ENCODE measurements at places on chromosomes 16 and 17.

DNA sequence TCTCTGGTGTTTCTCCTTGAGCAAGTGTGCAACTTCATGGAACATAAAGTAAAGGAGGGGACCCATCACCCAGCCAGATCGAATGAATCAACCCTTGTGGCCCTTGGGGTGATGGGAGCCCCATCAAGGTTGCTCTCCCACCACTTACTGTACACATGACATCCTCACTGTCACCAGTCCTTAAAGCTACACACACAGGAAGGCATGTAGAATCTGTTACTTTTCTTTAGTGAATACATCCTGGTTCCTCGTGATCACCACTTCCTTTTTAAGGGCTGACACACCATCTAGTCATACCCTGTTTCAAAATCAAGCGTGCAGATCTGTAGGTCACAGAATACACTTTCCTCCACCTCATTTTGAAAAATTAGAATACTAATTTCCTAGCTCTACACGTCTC lies 22.6 kb upstream of the MPHOSPH6 start:
- no peak for DNase-seq

GRCh38 chr17:60720763-60721531 lies 43.3 kb downstream of the BCAS3 start:
- DNase-seq: peak; percentile 1

DNA sequence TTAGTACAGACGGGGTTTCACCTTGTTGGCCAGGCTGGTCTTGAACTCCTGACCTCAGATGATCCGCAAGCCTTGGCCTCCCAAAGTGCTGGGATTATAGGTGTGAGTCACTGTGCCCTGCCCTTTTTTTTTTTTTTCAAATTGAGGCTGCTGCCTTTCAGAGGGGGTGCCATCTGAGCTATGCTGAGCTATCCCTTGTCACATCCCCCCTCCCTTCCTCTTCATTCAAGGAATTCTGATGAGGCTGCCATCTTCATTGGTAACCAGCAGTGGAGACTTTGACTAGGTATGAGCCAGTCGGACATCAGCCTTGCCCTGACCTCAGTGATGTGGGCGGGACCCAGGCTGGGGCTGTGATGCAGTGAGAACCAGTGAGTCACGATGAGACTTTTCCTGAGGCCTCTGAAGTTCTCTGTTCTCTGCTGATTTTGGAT lies 24.4 kb upstream of the GPT2 start:
- no peak for DNase-seq

DNA sequence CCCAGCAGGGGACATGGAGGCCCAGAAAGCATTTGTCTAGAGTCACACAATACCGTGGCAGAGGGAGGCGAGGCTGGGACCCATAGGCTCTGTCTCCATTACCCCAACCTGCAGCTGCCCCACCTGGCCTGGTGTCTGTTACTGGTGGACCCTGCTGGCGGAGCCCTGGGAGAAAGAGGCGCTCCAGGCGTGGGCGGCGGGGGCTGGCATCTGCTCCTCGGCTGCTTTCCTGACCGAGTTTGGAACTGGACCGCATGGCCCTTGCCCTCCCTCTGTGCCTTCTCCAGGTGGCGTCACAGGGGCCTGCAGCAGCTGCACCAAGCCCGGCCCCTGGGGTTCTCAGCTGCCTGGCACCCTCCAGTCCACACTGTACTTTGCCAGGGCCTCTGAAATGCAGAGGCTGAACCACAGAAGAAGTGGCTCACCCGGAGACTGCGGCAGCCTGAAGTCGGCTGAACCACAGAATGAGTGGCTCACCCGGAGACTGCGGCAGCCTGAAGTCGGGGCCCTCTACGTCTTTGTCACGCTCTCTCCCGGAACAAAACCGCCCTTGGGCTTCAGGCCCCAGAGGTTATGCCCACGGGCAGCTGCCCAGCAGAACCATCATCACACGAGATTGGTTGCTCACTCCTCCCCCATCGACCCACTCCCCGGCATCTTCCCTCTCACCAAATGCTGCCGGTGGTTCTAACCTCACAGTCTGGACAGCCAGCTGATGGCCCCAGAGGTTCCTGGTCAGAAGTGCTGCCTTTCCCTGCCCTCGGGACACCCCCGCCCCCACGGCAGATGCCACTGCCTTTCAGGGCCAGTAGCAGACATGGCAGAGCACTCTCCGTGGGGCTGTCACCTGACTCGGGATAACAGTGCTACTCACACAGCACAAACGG lies 20.2 kb downstream of the CBFA2T3 start:
- no peak for DNase-seq

DNA sequence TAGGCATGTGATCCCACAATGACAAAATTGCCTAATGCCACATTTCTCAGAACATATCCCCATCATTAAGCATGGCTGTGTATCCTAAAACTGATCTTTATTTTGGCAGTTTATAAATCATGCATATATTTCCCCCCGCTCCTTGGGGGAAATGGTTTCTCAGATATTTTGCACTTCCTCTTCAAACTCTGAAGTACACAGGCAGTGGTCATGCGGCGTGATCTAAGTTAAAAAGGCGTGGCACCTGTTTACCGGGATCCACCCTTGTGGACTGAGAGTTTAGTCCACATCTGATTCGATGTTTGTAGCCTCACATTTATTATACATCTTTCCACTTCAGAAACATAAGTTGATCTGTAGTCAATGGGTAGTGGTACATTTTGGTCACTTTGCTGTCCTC lies 51.4 kb downstream of the USP10 start:
- no peak for DNase-seq

DNA sequence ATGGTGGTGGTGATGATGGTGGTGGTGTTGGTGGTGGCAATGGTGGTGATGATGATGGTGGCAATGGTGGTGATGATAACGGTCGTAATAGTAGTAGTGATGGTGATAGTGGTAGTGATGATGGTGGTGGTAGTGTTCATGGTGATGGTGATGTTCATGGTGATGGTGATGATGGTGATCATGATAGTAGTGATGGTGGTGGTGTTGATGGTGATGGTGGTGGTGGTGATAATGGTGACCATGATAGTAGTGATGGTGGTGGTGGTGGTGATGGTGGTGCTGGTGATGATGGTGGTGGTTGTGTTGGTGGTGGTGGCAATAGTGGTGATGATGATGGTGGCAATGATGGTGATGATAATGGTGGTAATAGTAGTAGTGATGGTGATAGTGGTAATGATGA lies 68.0 kb downstream of the SOX9 start:
- DNase-seq: no peak

GRCh38 chr17:66302761-66303626 lies 581 bp downstream of the PRKCA start:
- DNase-seq: peak; percentile 45

DNA sequence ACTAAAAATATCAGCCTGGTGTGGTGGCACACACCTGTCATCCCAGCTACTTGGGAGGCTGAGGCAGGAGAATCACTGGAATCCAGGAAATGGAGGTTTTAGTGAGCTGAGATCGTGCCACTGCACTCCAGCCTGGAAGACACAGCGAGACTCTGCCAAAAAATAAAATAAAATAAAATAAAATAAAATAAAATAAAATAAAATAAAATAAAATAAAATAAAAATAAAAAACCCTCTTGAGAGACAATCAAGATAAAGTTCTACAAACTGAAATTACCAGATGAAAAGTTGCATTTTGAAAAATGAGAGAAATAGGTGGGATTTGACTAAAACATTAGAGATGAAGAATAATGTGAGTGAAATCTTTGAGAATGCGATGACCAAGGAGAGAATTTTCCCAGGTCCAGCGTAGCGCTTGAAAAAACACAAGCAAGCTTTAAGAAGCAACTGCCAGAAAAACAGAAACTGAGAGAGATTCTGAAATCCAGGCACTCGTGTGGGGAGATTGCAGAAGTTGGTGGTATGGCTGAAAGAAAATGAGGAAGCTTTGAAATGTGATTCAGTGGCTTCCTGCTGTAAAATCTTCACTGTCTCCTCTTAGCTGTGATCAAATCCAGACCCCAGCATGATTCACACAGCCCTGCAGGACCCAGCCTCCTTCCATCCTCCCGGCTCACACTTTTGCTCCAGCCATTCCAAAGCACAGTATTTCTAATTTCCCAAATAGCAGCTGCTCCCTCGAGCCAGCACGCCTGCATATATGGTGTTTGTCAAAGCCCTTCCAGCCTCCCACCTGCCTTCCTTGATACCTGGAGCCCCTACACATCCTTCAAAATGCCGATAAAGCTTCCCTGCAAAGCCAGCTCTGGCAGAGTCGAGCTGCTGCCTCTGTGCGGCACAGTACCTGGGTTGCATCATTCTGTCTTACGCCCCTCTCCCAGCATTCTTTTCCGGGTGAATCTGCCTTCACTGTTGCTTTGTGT lies 8.2 kb upstream of the CD300E start:
- no peak for DNase-seq

DNA sequence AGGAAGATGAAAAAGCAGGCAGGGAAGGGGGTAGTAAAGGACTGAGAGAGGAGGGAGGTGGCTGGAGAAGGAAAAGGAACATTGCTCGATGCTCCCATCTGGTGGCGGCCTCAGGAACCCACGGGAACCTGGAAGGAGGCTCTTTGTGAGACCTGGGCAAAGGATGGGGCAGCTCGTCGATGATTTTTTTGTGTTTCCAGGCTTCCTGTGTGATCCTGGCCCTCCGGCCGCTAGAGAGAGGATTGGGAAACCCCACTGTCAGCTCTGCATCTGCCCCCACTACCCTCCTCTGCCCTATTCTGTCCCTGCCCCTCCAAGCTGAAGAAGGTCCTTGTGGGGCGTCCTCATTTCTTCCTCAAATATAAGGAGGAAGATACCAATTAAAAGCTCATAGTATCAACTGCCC lies 6.6 kb downstream of the WFIKKN2 start:
- no peak for DNase-seq

- no peak for DNase-seq
Measured at GRCh38 chr17:12567077-12568053, 98.3 kb upstream of the MYOCD start.

- DNase-seq: peak; percentile 47
Measured at GRCh38 chr17:7435676-7436555, 681 bp downstream of the TMEM102 start.

DNA sequence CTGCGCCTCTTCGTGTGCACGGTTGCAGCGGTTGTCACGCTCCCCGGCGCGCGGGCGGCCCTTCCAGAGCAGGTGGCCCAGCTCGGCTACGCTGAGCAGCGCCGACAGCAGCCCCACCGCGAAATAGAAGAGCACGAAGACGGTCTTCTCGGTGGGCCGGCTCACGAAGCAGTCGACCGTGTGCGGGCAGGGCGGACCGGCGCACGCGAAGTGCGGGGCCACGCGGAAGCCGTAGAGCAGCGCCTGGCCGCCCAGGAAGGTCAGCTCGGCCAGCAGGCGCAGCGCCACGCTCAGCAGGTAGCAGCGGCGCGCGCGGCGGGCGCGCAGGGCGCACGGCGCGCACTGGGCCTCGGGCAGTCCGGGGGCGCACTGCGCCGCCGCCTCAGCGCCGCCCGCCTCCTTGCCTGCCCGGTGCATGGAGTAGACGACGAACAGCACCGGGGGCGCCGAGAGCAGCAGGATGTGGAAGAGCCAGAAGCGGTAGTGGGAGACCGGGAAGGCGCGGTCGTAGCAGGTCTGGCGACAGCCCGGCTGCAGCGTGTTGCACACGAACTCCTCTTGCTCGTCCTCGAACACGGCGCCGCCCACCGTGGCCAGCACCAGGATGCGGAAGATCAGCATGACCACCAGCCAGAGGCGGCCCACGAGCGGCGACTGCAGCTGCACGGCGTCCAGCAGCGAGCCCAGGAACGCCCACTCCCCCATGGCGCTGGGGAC lies 1.3 kb downstream of the GJD3 start:
- no peak for DNase-seq

GRCh38 chr17:72125226-72125651 lies 4.4 kb downstream of the SOX9 start:
- no peak for DNase-seq

- DNase-seq: no peak
Measured at GRCh38 chr17:20225162-20226115, 216.3 kb downstream of the SPECC1 start.

- DNase-seq: no peak
Measured at GRCh38 chr17:49085565-49086315, 46.8 kb upstream of the B4GALNT2 start.

- no peak for DNase-seq
Measured at GRCh38 chr16:24069036-24069590, 187.0 kb upstream of the CACNG3 start.

GRCh38 chr16:84190731-84191388 lies at the start of gene ADAD2:
Gene ADAD2, plus strand, starts transcription at chr16:84191157. Its CDS starts 74 bp downstream, at chr16:84191231.
- no peak for DNase-seq

GRCh38 chr16:61382435-61382834 lies 653.8 kb downstream of the CDH8 start:
- DNase-seq: no peak

GRCh38 chr17:55413825-55414489 lies 7.7 kb downstream of the MMD start:
- no peak for DNase-seq

DNA sequence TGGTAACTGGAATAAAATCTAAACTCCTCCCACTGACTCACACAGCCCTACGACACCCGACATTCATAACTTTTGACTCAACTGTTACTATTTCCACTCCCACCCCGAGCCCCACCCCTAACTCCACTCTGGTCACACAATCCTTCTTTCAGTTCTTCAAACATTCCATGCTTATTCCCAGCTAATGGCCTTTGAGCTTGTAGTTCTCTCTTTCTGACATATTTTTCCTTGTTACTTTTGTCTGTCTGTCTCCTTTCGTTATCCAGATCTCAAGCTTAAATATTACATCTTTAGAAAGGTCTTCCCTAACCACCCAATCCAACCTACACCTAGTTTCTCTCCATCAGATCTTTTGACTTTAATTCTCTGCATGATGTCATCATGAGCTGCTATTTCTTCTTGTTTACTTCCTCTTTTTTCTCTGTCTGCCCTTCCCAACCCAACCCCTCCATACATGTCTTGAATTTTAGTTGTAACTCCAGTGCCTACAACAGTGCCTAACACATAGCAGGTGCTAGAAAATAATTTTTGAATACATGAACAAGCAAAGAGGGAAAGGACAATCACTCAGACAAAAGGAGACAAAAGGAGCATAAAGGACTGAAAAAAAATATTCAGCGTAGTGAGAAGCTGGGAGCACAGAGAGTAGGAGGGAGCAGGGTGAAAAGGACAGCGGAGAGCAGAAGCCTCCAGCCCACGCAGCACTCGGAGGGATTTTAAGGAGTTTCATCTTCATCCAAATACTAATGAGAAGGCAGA lies 65.2 kb upstream of the SMIM36 start:
- no peak for DNase-seq

DNA sequence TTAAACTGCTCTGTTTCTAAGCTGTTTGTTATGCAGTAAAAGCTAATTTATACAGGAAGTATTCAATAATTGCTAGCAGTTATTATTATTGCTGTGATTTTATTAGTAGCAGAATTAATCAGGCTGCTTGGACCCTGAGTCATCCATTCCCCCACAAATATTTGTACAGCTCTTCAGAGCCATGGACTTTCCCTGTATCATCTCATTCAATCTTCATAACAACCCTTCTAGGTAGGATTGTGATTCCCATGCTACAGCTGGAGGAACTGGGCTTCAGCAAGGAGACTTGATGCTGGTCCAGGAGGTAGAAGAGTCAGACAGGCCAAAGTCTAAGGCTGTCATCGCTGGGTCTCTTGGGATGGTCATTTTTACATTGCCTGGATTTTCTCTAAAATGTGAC lies 208.3 kb downstream of the C16orf95 start:
- no peak for DNase-seq

- no peak for DNase-seq
Measured at GRCh38 chr17:2090804-2091534, 36.1 kb downstream of the HIC1 start.
